ENCODE measurements at places on chromosomes 4 and X.

- DNase-seq: no peak
Observed at GRCh38 chrX:15605226-15605625, 4.5 kb upstream of the ACE2 start.

GRCh38 chrX:17095161-17095560, 148.7 kb downstream of the REPS2 start:
- no peak for DNase-seq

- DNase-seq: no peak
Observed at GRCh38 chr4:99855678-99856077, 38.5 kb downstream of the LAMTOR3 start.

GRCh38 chr4:127959794-127960193, 5.2 kb downstream of the MFSD8 start:
- no peak for DNase-seq

DNA sequence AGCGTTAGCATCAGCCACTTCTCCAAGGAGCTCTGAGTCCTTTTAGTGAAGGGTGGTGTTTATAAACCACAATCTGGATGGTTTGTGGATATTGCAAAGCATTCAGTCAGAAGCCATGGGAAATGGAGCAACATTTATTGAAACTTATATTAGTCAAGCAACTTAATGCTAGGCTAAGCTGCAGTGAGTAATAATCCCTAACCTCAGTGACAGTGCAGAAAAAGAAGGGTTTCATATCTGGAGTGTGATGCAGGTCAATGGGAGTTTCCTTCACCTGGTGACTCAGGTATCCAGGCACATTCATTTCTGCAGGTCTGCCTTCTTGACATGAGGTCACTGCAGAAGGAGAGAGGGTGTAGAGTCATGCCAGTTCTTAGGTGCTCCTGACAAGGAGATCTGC, 10.4 kb upstream of the DRD5 start:
- DNase-seq: no peak

DNA sequence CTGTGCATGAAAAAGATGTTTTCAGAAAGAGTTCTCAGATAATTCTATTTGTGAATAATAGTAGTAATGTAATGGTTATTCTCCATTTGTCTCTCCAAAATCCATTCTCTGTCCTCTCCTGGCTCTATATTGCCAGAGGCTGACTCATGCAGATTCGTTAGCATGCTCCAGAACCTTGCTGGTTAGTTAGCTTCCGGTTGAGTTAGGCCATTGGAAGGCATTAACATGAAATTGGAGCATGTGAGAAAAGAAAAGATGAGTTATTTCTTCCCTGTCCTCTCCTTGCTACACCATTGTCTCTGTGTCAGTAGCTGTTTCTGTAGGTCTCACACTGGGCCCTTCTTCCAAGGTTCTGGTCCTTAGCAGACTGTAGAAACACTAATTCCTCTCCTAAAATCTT, 23.5 kb upstream of the PRDM8 start:
- no peak for DNase-seq

DNA sequence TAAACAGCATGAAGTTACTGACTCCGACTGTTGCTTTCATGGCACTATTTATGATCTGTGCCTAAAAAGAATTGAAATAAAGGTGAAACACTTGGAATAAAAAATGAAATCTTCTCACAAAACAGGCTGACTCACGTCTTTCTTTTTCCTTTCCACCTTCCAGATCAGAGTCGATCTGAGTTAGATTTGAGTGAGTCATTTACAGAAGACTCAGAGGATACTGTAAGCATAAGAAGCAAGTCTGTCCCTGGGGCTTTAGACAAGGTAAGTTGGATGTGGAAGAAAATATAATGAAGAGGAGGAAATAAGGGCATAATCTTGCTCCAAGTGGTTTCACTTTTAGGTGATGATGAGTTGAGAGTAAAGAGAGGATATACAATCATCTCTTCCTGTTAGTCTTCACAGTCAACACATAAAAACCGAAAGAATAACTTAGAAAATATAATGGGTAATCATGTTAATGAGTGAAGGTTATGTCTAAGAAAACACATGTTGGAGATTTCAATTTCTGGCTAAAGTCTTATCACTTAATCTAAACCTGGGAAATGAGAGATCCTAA, 89.7 kb downstream of the SYTL5 start:
- DNase-seq: no peak

DNA sequence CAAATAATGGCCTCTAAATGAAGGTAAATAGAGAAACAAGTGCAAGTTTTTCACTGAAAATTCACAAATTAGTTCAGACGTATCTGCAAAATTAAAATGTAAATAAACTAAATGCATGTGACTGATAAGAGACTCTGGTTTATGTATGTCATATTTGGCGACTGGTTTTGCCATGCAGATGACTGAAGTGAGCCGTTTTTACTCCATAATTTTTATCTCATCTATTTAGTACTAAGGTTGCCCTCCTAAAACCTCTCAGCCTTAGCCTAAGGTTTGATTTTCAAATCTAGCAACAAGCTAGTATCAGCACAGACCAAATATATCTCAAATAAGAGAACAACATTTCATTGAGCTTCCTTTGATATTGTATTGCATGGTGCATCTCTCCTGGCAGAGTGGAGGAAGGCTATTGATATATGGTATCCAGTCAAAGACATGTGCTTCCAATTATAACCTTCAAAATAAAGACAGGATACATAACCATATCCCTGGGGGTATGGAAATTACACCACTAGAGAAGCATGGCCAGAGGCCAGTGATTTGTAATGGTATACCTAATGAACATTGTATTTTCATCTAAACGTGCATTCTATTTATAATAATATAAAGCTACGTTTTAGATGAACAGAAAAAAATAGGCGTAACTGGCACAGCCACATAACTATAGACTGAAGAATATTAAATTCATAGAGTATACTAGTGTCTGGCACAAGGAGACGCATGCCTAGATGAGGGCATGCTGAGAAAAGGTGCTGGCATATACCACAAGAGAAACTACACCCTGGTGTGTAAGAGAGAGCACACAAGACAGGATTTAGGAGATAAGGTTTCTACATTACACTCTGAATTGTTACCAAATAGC, 392.6 kb upstream of the INTU start:
- no peak for DNase-seq

DNA sequence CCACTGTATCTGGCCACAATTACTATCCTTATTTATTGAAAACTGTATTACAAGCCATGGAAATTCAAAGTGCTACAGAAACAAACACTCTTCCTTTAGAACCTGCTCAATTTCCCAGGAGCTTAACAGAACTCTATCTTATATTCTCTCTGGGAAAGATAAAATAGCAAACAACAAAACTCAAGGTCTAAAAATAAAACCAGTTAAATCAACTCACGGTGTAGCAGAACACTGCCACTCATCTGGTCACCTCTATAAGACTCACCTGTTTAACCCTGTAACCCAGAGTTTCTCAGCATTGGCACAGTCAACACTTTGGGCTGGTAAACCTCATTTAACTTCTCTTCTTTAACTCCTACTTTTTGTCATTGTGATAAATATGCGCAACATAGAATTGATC, 348.9 kb downstream of the DCHS2 start:
- no peak for DNase-seq

- DNase-seq: no peak
Observed at GRCh38 chr4:113179996-113180395, 130.5 kb downstream of the ANK2 start.

DNA sequence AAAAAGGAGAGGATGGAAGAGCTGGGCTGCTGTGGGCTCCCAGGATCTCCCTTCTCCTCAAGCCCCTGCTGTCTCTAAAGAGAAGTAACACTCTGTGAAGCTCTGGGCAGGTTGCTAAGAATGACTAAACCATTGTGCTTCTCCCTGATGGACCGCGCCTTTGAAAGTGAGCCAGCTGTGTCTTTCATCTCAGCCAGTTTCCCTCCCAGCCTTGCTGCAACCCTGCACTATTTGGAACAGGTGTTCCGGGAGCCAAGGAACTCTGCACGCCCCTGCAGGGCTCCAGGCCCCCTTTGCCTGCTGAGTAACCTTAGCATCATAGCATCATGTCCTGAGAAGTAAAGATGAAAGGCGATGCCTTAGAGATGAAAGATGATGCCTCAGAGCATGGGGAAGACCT, 39.7 kb downstream of the SMIM20 start:
- DNase-seq: peak; percentile 43

- no peak for DNase-seq
Observed at GRCh38 chr4:665751-666435, 8.2 kb downstream of the ATP5ME start.

DNA sequence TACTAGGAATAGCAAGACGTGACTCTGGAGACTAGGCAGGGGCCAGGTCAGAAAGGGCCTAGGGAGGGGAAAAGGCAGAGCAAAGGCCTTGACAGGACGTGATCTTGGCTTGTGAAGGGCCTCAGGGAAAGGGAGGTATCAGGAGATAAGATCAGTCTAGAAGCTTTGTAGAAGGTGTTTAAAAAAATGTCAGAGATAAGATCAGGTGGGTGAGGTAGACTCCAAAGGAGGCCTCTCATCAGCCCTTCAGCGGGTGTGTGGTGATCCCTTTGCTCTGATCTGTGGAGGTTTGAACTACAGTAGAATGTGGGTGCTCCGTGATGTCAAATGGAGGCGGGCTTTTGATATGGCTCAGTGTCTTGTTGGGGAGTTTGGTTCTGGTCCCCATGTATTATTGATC, 78.8 kb upstream of the PRPS1 start:
- no peak for DNase-seq

DNA sequence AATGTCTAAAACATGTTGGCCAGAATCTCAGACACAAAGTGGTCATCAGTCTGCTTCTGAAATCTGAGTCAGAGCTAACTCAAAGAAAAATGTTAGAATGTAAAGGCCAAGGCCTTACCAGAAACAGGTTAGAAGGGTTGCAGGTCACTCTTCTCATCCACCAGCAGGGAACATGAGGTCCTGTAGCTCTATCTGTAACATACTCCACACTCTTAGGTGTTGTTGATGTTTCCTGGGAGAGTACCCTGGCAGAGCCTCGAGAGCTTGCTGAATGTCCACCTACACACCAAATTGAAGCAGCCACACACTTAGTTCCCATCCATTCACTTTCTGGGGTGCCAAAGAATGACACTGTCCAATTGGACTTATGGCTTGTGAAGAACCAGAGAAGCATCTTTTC, 76.6 kb upstream of the INPP4B start:
- DNase-seq: no peak

GRCh38 chr4:121873604-121874003, 3.3 kb upstream of the BBS7 start:
- DNase-seq: no peak

- no peak for DNase-seq
Observed at GRCh38 chr4:8409264-8410065, 31.1 kb downstream of the ACOX3 start.

GRCh38 chr4:40718586-40718985, 31.2 kb upstream of the NSUN7 start:
- no peak for DNase-seq

DNA sequence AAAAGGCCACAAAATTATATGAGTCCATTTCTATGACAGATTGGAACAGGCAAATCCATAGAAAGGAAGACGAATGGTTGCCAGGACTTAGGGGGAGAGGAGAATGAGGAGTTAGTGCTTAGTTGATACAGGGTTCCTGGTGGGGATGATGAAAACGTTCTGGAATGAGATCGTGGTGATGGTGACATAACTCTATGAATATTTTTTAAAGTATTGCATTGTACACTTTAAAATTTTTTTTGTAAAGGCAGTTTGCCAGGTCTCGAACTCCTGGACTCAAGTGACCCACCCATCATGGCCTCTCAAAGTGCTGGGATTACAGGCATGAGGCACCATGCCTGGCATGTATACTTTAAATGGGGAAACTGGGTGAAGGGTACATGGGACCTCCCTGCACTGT, 9.9 kb upstream of the CCNQ start:
- DNase-seq: no peak

DNA sequence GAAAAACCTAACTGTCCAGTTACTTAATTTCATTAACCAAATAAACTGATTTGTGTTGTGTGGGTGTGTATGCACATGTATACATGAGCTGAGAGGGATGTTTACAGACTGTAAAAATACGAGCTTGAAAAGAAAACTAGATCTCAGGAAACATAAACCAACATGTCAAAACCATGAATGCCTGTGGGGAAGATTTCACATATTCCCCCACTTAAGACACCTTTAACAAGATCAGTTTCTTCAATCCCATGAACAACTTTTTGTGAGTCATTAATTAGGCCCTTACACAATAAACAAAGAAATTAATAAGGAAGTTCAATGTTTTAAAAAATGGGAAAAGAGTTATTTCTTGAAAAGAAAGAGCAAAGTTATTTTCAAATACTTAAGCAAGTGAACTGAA, 170.8 kb downstream of the ZNF674 start:
- no peak for DNase-seq

- DNase-seq: no peak
Observed at GRCh38 chrX:68902706-68903504, 74.1 kb downstream of the EFNB1 start.

DNA sequence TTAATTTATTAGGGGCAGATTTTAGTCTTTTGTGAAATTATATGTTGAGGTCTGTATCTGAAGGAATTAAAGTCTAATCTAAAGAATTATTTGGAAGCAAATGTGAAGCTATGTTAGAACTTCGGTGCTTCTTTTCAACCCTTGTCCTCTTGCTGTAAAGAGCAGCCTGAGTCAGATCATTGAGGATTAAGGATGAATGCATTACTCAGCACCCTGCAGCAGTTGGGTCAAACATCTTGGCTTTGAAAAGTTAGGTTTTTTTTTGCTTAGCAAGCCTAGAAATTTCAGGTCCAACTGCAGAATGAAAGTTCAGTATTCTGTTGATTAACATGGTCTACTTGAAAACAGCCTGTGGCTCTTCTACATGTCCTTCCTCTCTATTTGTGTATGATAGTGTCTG, 57.6 kb downstream of the SLC4A4 start:
- no peak for DNase-seq

DNA sequence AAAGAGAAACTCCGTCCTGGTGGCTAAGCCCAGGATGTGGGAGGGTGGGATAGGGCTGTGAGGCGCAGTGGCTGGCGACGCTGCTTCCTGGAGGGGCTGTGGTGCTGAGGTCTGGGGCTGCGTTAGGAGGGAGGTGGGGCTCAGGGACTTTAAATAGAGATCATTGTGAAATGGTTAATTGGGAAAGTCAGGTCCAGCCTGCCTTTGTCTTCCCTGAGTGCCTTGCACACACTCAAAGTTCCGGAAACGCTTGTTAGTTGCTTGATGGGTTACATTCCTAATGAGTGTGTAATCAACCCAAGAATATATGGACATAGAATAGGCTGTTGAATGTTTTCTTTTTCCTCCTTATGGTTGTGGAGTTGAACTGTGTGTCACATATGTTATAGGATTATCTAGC, 55.7 kb upstream of the CLDN34 start:
- DNase-seq: no peak

DNA sequence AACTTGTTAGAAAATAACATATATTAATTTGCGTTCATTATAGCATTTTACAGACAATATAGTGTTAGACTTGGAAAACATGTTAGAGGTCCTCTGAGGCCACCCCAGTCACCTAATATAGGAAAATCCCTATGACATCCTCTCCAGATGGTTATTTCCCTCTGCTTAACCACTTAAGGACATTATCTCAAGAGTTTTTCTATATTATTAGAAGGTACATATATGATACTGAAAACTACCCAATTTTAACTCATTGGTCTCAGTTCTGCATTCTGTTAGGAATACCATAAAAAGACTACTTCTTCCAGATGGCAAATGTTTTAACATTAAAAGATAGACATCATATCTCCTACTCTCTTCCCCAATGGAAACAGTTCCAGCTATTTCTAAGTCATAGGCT, 21.4 kb downstream of the PTPN13 start:
- DNase-seq: no peak

GRCh38 chrX:115147220-115147619, 42.0 kb upstream of the RBMXL3 start:
- peak; percentile 1 for DNase-seq

All from HuH-7 (cell line).